Activated CD4-positive, alpha-beta T cell treated with anti-CD3 and anti-CD28 coated beads, Interleukin-2, amount 50 U/mL, for 4 hours (primary cell): ENCODE measurements at places on chromosomes 6 and 20.

DNA sequence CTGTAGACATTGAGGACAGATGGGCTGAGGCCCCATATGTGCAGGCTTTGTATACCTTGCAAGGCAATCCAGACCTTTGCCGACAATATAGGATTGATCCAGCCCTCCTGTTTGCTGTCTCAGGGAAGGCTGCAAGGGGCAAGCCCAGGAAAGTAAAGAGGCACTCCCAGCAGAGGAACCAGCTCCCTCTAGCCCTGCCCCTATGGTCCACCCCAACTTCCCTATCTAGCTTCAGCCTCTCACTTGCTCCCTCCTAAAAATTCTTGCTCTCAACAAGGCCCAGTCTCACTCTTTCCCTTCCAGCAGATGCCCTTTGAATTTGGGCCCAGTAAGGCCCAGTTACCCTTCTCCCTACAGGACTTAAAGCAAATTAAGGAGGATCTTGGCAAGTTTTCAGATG lies 92.6 kb downstream of the JARID2 start:
- no peak for DNase-seq

GRCh38 chr6:44559486-44560270 lies 172.2 kb downstream of the CDC5L start:
- no peak for DNase-seq

GRCh38 chr6:25995507-25995906 lies 32.9 kb downstream of the TRIM38 start:
- DNase-seq = no peak

DNA sequence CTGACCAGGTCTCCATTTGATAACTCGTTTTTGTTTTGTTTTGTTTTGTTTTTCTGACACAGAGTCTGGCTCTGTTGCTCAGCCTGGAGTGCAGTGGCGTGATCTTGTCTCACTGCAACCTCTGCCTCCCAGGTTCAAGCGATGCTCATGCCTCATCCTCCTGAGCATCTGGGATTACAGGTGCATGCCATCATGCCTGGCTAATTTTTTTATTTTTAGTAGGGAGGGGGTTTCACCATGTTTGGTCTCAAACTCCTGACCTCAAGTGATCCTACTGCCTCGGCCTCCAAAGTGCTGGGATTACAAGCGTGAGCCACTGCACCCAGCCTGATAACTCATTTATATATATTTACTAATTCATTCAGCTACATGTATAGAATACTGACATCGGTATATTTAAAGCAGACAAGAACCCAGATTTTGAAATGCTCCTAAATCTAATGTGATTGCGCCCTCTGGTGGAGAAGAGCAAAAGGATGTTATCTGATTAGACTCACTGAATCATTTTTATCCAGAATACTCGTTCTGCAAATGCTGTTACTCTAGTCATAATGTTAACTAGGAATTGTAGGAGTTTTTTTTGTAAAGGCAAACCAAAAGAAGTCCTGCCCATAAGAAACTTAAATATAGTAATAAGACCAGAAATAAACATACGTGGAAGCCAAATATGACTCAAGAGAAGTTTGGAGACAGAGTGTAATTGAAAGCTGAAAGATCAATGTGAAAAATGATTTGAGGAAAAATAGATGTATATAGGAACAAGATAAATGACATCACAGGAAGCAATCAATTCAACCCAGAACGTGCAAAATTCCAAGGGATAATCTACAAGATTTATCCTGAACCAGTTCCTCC lies 5.3 kb upstream of the COL12A1 start:
- peak; percentile 38 for DNase-seq

GRCh38 chr6:56938649-56939191 lies 16.2 kb upstream of the BEND6 start:
- DNase-seq = no peak

GRCh38 chr6:156111913-156112312 lies 656.3 kb upstream of the NOX3 start:
- no peak for DNase-seq

GRCh38 chr6:115668781-115669180 lies 391.9 kb downstream of the FRK start:
- no peak for DNase-seq

DNA sequence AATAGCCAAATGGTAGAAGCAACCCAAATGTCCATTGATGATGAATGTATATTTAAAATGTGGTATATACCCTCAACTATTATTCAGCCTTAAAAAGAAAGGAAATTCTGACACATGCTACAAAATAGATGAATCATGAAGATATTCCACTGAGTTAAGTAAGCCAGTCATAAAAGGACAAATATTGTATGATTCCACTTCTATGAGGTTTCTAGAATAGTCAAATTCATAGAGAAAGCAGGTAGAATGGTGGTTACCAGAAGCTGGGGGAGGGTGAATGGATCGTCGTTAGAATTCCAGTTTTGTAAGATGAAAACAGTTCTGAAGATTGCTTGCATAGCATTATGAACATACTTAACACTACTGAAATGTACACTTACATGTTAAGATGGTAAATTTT lies 214.3 kb upstream of the MYLIP start:
- no peak for DNase-seq

DNA sequence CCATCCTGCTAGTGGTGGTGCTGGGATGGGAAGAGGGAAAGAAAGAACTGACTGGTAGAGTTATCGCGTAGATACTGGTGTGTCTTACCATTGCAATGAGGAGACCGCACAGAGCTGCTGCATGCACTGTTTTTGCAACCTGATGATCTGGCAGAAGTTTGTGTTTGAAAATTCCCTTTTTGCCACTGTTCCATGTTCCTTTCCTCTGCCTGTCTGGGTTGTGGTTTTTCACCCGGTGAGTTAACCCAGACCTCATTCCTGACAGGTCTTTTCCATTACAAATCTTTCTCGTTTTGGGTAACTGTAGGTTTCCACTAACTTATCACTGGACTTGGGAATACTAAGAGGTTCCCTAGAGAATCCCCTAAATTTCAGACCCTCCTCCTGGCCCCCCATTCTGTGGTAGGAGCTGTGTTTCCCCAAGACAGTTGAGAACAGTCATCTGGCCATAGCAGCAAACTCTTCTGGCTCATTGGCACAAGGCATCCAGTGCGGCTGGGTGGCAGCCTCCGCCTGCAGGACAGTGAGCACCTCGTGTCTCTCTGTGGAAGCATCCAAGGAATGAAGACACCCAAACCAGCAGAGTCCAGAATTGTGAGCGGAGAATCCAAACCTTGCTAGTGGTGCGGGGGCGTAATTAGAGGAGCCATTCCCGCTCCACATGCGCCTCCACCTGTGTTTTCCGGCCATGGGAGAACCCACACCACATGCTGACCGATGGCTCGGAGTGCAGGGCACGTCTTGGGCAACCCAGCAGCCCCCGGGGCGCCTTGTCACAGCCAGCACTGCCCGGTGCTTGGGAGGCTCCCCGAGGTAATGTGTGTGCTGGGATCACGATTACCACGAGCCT lies 32.8 kb downstream of the ERMARD start:
- no peak for DNase-seq

DNA sequence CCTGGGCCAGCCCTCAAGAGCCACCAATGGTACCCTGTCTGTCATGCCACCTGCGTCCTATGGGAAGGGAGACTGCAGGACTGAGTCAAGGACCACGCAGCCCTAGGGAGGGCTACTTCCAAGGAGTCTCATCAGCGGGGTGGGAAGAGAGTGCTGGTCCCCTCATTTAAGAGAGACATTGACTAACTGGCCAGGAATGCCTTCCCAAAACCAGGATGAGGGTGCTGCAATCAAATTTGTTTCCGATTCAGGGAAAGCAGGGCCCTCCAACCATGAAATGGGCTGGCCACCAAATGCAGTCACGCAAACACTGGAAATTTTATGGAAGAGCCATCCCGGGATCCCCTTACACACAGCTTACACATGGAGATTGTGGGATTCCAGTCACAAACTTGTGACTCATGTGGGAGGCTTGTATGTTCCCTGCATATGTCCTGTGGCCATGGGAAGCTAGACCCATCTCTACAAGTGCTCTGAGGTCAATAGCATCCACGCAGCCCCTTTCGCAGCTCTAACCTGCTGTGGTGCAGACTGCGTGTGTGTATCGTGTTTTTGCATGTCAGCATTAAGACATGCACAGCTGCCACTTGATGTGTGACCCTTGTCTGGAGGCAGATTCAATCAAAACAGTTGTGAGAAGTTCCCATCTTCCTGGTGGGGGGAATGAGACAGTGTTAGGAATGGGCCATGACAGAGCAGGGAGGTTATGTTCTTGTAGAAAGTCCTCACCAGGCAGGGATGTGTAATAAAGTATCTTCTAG lies 53.0 kb upstream of the CST7 start:
- DNase-seq = no peak

DNA sequence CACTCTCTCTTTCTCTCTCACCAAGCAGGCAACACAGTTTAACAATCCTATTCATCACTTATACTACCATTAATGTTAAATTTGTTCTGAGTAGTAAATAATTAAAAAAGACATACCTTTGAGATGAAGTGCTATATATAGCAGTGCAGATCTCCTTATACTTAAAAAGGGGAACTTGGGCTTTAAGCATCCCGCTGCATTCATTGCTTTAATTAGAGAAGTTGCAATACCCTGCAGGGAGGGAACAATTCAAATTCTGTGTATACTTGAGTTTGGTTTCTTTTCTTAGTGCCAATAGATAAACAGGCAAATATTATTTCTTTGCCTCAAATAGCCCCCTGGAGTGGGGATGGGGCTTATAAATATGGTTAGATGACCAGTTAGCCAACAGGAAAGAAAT lies 10.8 kb upstream of the ZBTB24 start:
- DNase-seq = no peak
